ENCODE measurements at places on chromosomes 6 and 20. TPM values are rescaled to one million over a fixed set of nuclear protein-coding genes. Genes with fewer than 3 reads are reported as not detected.

OR2J3 gene
- not detected for total RNA-seq

SLC17A2 gene
- not detected for total RNA-seq

COL11A2 gene
- 1.3 TPM for total RNA-seq

FIG4 gene
- 8.2 TPM for total RNA-seq

CYP39A1 gene
- 5.4 TPM for total RNA-seq

GPR6 gene
- total RNA-seq = not detected

RAB44 gene
- total RNA-seq = 0.05 TPM

SDHAF4 gene
- total RNA-seq = 15.5 TPM

FOXF2 gene
- total RNA-seq = 0.29 TPM

WFDC8 gene
- total RNA-seq = not detected

PDE7B gene
- 10.3 TPM for total RNA-seq

TMC2 gene
- total RNA-seq = not detected

PRR18 gene
- total RNA-seq = 0.65 TPM

C20orf204 gene
- total RNA-seq = 1.0 TPM

HRH3 gene
- total RNA-seq = not detected

CLVS2 gene
- total RNA-seq = not detected

ENPP4 gene
- total RNA-seq = 28.1 TPM

FILIP1 gene
- total RNA-seq = 85.8 TPM

PDYN gene
- not detected for total RNA-seq

GINS1 gene
- 1.6 TPM for total RNA-seq

CCDC28A gene
- 5.2 TPM for total RNA-seq

WFDC10A gene
- total RNA-seq = not detected

LST1 gene
- total RNA-seq = 16.0 TPM

SYCP2L gene
- total RNA-seq = 0.59 TPM

IGF2R gene
- total RNA-seq = 50.1 TPM

PIM1 gene
- total RNA-seq = 41.7 TPM

NOX3 gene
- total RNA-seq = not detected

BCLAF1 gene
- 70.9 TPM for total RNA-seq

ANKRD6 gene
- total RNA-seq = 9.1 TPM

COL10A1 gene
- total RNA-seq = not detected

Data from left cardiac atrium (tissue), 4 donors.